Stimulated activated naive CD4-positive, alpha-beta T cell (primary cell): ENCODE measurements at places on chromosomes 7 and 10.
A peak's percentile ranks its signal among the peaks of the same experiment; 100 is the strongest.

DNA sequence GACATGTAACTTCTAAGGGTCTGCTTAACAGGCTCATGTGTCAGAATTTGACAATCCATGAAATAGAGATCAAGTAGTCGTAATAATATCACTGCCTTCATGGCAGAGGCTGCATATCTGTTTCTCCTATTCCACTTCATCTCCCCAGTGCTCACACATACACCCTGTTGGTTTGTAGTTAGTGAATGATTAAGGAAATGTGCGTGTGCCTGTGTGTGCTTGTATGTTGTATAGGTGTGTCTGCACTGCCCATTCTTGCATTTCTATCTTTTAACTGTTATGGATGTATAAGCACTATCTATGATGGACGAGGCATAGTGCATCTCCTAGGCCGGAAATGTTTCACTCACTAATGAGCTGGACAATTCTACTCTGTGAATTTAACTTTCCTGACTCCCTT lies 985.2 kb downstream of the LRMDA start:
- no peak for DNase-seq

DNA sequence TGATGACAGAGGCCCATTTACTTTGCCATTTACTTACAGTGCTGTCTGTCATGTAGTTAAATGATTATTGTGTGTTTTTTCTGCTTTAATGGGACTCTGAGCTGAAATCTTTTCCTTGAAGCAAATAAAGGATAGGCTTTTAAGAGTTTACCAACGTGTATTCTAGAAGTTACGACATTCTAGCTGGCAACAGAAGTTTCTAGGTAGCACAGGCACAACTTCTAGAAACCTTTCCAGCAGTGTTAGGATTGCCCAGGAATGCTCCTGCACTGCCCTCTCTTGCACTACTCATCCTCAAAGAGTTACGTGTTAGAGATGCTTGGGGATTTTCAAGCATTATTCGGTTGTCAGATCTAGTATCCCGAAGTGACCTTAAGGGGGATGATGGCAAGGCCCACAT lies 42.5 kb upstream of the TMEM236 start:
- no peak for DNase-seq

- DNase-seq = no peak
These were observed 361 bp upstream of the PLXDC2 start for GRCh38 chr10:19815731-19816410.

GRCh38 chr10:110279407-110279986 lies 25.2 kb downstream of the SMNDC1 start:
- DNase-seq = peak; percentile 34

DNA sequence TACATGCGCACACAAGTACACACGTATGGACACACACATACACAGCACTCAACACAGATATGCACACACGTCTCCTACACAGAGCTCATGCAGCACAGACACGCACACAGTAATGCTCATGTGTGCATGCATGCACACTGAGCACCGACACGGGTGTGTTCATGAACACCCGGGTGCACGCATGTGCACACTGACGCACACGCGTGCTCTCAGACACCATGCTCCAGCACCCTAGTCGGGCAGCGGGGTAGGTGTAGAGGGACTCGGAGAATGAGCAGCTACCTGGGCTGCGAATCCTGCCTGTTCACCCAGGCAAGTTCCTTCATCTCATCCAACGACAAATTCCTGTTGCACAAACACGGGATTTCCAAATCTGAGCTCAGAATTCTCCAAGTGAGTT lies 184.7 kb downstream of the MAD1L1 start:
- DNase-seq = no peak

DNA sequence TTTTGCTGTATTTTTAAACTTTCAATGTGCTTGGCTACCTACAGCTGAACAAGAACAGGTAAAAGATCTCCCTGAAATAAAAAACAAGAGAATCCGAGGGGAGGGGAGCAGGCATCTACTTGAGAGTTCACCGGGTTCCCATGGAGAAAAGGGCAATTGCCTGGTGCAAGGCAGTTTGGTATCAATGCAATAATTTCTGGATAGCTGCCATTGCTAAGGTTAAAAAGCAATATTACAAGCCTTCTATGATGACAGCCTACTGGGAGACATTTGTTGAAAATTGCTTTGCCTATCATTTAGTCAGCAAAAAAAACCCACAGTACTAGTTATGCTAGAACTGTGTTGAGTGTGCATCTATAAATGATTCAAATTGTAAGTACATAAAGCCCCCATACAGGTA lies 82.1 kb downstream of the GFRA1 start:
- DNase-seq = no peak

DNA sequence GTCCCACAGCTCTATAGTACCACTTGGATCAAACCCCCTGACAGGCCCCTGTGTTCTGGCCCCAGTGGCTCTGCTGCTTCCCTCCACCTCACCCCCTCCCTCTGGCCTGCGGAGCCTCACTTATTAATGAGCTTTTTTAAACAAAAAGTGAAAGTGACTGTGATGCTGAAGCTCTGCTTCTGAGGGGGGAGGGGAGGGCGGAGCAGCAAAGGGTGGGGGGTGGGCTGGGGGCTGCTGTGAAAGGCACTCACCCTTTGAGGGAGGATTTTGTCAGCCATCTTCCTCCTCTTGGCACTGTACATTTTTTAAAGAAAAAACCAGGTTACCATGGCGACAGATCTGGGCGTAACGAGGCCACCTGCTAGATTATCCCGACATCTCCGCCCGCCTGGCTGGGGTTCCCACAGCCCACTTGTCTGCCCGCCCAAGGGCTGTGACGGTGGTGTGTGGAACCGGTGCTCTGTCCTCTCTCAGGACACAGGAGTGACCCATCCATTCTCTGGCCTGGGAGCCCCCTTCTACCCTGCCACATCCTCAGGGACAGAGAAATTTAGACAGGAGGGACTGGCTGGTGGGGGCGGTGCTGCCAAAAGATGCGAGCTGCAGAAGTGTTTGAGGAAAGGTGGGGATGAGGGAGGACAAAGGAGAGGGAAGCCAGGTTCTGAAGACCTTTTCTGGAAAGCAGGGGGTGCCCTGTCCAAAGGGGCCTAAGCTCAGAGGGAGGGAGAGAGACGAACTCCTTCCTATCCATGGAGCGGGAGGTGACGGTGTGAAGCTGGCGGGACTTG lies 4.9 kb downstream of the SMARCD3 start:
- DNase-seq = peak; percentile 65

DNA sequence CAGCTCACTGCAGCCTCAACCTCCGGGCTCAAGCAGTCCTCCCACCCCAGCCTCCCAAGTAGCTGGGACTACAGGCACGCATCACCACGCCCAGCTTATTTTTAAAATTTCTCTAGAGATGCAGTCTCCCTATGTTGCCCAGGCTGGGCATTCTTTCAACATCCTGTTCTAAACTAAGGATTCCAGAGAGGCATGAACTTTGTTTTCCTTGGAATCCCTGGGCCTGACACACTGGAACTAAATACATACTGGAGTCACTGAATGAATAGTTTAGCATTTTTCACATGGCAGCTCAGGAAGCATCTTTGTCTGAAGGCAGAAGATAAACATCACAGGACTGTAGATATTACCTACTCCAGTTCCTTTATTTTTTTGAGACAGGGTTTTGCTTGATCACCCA lies 108.7 kb downstream of the ITIH5 start:
- no peak for DNase-seq

DNA sequence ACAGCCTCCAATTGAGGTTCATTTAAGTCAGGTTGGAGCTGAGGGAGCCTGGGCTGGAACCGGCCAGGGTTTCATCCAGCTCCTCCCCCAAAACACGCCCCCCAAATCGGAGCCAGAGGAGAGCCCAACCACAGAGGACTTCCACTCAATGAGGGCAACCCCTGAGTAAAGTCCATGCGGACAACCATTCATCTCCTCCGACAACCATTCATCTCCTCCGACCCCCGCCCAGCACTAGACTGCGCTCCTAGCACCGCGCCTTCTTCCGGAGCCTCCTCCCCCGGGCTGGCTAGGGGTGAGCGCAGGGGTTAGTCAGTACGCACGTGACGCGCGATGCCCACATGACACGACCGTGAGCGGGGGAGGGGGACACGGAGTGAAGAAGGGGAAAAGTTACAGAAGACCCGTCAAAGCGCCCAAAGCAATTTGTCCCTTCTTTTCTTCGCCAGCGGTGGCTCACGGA lies 1.4 kb downstream of the MAGI2 start:
- no peak for DNase-seq

GRCh38 chr10:110285501-110285900 lies 19.2 kb downstream of the SMNDC1 start:
- no peak for DNase-seq

DNA sequence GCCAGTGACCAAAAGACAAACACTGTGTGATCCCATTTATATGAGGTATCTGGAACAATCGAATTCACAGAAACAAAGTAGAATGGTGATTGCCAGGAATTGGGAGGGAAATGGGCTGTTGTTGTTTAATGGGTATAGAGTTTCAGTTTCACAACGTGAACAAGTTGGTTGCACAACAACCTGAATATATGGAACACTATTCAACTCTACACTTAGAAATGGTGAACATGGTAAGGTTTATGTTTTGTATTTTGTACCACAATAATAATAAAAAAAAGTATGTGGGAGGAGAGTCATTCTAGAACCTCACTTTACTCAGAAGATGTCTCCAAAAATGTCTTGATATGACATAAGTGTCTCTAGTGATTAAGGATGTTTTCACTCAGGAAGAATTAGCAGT lies 85.2 kb upstream of the SGCE start:
- no peak for DNase-seq

- no peak for DNase-seq
These were observed 72.1 kb downstream of the ARMC3 start for GRCh38 chr10:22999942-23000341.

GRCh38 chr7:27967639-27968038 lies 213.0 kb downstream of the JAZF1 start:
- no peak for DNase-seq

DNA sequence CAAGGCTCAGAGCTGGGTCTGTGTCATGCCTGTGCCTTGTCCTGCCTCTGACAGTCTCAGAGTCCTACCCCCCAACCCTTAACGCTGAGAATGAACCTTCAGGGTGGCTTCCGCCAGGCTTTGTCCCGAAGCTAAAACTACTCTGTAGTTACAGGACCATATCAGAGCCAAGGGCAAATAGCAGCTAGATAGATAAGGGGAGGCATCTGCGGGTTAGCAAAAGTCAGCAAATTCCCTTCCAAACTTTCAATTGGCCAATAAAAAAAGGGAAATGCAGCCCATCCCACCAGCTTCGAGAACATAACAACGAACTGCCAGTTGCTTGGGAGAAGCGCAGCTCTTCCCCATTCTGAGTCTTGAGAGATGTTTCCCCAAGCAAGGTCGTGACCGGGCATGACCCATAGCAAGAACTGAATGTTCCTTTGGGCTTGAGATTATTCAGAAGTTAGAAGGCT lies 17.7 kb downstream of the CCL24 start:
- no peak for DNase-seq

GRCh38 chr7:28083998-28084985 lies 96.3 kb downstream of the JAZF1 start:
- DNase-seq = no peak

DNA sequence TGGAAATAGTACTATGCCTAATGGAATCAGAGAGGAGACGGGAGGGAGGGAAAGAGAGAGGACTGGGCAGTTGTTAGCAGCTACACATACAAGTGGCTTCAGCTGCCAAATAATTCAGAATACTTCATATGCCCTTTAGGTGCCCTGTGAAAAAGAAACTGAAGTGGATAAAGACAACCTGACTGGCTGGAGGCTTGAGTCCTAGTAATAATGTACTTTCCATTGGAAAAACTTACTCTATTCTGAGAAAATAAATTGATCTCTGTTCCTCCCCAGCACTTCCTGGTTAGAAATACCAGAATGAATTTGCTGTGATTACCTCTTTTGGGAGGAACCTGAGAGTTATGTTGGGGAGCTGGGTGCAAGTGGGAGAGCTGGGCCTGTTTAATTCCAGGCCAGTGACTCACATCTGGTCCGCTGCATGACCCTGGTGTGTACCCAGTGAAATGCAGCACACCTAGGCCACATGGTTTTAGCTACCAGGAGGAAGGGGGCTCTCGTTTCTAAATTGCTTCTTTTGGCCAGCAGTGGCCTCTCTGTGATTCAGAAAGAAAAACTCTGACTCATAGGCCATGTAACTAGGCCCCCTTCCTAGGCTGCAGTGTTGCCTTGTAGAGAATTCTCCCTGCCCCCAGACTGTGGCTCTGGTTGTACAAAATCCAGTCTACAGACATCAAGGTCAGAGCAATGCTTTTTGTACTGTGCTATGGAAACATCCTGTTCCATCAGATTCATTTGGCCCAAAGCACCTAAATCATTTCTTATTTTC lies 6.5 kb downstream of the AGFG2 start:
- no peak for DNase-seq

- peak; percentile 23 for DNase-seq
These were observed 284.3 kb downstream of the SORCS3 start for GRCh38 chr10:104925232-104925851.
